ENCODE measurements at places on chromosomes 16 and 17.

- DNase-seq = no peak
Measured at GRCh38 chr17:5581655-5582054, 2.7 kb downstream of the NLRP1 start.

DNA sequence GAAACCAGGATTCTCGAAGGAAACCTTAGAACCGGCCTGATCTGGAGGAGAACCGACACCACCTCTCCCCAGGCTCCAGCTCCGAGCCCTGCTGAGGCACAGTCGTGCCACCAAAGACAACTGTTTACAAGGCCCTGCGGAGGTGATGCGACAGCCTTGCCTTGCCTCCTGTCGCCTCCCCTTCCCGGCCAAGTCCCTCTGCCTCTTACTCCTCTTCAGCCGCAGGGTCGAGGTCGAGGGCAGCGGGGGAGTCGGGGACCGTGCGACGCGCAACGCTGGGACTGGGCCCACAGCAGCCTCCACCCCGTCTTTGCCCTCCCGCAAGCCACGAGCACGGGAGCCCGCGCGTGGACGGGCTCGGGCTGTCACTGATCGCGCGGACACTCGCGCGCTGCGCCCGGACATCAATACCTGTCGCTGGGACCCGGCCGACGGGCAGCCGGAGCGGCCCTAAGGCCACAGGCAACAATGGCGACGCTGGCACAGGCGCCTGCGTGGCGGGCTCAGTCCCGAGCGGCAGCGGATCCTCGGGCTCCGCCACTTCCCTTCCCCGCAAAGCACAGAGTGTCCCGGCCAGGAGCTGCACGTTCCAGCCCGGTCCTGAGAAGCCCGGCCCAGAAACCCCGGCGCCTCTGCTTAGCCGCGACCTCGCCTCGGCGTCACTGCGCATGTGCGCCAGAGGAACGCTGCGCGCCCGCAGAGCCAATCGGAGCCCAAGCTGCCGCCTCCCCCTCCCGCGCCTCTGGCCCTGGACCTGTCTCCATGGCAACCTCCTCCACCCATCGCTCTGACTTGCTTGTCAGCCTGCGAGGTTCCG is at the start of gene ZNF287:
ZNF287 (minus strand) TSS at position 664 of the 817 bp plus-strand sequence. CDS start 1,473 bp downstream, outside the sequence.
- peak; percentile 92 for DNase-seq

- DNase-seq = no peak
Measured at GRCh38 chr17:74119965-74120364, 83.5 kb upstream of the RPL38 start.

GRCh38 chr17:66088173-66088572 is 103.8 kb downstream of the CEP112 start:
- DNase-seq = no peak

- DNase-seq = peak; percentile 62
Measured at GRCh38 chr17:81101614-81102306, 63.5 kb upstream of the PVALEF start.

- DNase-seq = no peak
Measured at GRCh38 chr17:67558740-67559380, 158.9 kb upstream of the NOL11 start.

GRCh38 chr16:49861299-49861698 is 5.4 kb upstream of the ZNF423 start:
- DNase-seq = no peak

- no peak for DNase-seq
Measured at GRCh38 chr16:64381979-64382378, 739.9 kb downstream of the CDH11 start.

DNA sequence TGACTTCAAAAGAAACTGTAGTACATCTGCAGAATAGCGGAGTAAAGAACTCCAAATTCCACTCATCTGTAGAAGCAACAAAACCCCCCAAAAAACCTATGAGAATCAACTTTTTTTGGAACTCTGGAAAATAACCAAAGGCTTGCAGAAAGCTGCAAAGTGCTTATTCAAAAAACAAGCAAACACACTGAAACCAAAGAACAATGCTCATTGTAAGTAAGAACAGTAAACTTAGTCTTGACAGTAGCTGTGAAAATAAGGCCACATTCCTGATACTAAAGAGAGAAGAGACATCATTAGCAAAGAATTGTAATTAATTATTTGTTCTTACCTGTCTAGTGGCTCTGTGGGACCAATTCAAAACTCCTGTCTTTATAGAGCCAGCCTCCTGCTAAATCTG is 534.3 kb upstream of the C16orf82 start:
- no peak for DNase-seq

DNA sequence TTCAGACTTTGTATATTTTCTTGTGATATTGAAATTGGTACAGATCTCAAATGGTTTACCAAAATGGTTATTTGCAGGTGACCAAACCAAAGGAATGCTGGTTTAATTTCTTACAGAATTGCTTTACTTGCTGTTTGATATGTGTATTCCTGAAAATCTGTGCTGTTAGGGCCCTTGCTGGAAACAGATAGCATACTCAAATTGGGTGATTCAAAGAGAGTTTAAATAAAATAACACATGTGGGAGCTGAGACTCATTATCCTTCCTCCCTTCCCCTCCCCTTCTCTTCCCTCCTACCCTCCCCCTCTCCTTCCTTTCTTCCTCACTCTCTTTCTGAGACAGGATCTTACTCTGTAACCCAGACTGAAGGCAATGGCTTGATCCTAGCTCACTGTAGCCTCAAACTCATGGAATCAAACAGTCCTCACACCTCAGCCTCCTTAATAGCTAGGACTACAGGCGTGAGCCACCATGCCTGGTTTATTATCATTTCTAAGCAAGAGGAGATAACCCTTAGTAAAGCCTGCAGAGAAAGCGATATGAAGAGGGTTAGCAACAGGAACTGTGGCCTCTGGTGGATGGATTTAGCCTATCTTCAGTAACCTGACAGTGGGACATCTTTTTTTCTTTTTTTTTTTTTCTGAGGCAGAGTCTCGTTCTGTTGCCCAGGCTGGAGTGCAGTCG is 141.9 kb downstream of the BCAS3 start:
- no peak for DNase-seq

- no peak for DNase-seq
Measured at GRCh38 chr16:616733-617586, 13.8 kb upstream of the WFIKKN1 start.

- DNase-seq = no peak
Measured at GRCh38 chr16:23434380-23434779, 18.6 kb downstream of the COG7 start.

DNA sequence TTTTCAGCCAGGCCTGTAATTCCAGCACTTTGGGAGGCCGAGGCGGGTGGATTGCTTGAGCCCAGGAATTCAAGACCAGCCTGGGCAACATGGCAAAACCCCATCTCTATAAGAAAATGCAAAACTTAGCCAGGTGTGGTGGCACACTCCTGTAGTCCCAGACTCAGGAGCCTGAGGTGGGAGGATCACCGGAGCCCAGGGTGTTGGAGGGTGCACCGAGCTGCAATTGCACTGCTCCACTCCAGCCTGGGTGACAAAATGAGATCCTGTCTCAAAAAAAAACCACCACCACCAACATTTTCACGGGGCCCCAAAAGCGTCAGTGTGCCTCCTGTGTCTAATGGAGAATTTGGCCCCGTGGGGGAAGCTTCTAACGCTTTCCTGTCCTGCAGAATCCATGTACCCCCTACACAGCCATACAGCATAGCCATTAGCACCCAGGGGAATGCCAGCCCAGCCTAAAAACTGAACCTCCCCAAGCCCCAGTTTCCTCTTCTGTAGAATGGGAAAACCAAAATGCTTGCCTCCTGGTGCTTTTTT is 22.2 kb upstream of the MAP3K14 start:
- DNase-seq = no peak

- DNase-seq = no peak
Measured at GRCh38 chr17:45705123-45706009, 78.8 kb upstream of the CRHR1 start.

DNA sequence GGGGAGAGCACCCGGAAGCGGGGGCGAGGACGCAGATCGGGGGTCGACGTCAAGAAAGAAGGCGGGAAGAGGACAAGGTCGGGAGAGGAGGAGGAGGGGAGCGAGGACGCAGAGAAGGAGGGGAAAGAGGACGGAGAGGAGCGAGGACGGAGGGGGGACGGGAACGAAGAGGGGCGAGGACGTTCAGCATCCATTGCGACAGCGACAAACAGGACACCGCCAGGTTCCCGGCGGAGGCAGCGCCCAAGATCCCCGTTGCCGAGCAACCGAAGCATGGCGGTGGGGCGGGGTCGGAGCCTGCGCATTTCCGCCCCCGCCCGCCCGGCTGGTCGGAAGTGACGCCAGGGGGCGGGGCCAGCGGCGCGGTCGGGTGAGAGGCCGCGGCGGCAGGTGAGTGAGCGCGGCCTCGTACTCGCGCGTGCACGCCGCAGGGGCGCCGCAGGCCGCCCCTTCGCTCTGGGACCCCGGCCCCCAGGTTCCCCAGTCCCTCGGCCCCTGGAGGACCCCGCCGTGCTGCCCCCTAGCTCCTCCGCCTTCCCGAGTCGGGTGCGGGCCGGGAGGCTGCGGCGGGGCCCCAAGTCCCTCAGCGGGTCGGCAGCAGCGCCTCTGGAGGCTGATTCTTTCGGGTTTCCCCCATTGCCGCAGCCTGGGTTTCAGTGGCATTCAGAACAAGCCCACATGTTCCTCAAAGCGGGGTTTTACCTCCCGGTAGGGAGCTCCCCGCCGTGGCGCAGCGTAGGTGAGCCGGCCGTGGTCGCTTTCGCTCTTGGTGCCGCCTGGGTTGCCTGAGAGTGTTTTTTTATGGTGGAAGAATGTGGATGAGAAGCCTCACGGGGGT is at the start of gene FAM234A:
FAM234A (plus strand) TSS at position 354 of the 838 bp plus-strand sequence. CDS start 19,593 bp downstream, outside the sequence.
- DNase-seq = peak; percentile 93

- DNase-seq = no peak
Measured at GRCh38 chr16:4246777-4247459, 5.0 kb upstream of the SRL start.

- no peak for DNase-seq
Measured at GRCh38 chr16:57924514-57924913, 46.4 kb downstream of the CNGB1 start.

DNA sequence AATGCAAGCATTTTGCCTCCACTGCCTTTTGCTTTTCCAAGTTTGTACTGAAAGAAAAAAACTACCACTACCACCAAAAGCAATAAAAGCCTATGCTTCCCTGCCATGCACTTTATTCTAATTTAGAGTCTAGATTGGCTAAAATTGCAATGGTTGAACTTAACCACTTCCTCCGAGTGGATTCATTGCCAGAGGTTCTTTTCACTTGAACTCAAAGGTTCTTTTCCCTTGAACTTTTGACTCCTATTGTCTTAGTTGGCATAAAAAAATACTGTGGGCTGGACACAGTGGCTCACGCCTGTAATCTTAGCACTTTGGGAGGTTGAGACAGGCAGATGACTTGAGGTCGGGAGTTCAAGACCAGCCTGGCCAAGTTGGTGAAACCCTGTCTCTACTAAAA is 319.8 kb upstream of the GOT2 start:
- no peak for DNase-seq

DNA sequence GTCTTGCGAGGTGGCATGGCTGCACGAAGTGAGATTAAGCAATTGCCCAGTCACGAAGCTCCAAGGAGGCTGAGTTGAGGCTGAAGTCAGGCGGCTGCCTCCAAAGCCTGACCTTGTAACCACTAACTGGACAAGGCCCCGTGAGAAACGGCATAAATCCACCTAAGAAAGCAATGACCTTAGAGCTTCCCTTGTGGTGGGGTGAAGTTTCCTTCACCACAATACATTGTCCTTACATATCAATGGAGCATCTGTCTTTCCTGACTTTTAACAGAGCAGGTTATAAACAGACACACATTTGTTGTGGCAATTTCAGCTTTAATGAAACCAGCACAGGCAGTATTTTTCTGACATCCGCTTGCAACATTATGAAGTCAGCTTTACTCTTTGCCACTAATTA is 2.5 kb upstream of the MED9 start:
- no peak for DNase-seq

Data from stimulated activated CD8-positive, alpha-beta memory T cell treated with anti-CD3 and anti-CD28 coated beads, Interleukin-7, amount 100 ng/mL, for 4 hours (primary cell).